ENCODE measurements at places on chromosomes 1 and 21.

- DNase-seq, result no peak
Measured at GRCh38 chr21:38825921-38826320, 20.2 kb downstream of the ETS2 start.

DNA sequence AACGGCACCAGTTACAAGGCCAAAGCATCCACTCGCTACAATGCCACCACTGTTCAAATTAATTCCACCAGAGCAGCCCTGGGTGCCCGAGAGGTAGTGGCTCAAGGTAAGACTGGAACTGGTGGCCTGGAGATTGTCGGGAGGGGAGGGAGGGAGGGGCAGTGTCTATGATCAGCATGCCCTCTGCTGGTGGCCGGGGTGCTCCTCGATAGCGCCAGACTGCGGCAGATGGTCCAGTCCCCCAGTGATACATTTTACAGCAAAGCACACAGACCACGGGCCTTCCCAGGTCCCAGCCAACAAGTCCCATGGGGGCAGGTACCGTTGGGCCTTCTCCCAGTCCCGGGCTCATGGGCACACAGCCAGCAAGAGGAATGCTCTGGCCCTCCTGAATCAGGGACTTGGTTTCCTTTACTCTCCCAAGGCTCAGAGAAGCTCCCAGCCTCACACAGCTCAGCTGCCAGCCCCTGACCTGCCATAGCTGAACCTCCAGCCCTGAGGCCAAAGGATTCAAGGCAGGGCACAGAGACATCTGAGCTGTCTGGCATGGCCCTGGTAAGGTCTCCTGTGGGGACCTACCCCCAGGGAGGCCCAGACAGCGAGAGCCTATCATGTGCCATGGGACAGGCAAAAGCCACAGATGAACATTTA lies 15.3 kb downstream of the ACOT7 start:
- no peak for DNase-seq

GRCh38 chr1:175443332-175443731 lies 250.8 kb upstream of the KIAA0040 start:
- no peak for DNase-seq

- no peak for DNase-seq
Measured at GRCh38 chr1:153882296-153882912, 40.4 kb downstream of the GATAD2B start.

DNA sequence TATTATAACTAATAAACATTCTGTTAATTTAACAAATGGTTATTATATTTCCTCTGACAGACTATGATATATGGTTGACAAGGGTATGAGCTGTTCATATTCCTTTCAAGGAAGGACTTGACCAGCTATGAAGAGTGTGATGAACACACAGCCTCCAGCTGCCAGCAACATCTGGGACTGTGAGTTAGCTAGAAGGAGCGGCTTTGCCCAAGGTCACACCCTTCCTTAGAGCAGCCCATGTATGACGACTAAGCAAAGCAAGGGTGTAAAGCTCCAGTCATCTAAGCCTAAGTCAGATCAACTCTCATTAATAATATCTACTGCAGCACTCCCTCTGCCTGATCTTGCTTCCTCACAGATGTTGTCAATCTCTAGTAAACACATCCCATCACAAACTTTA lies 355.4 kb downstream of the PLPP3 start:
- DNase-seq, result no peak

DNA sequence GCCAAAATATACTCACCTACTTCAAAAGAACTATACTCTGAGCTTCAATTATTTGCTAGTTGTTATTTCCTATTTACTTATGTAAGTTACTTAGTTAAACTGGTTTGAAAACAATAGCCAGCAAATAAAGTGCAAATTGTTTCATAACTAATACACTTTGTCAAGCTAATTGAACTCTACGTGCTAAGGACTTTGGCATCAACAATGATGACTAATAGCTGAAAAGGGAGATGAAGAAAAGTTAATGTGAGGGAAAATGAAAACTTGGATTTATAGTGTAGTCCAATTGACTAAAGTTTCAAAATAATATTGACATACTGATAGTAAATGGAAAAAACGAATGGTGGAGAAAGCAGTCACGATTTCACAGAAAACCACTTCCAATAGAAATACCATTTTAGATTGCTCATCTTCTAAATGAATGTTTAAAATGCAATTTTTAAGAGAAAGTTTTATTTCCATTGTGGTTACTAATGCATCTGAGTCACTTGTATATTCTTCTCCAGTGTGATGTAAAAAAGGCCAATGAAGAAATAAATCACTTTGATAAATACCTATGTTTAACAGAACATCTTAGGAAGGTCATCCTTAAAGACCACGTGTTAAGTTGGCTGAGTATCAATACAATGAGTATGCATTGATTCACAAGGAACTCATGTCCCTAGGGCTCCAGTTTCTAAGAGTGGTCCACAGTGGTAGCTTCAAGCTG lies 455.2 kb downstream of the LTN1 start:
- peak; percentile 98 for DNase-seq

- DNase-seq, result no peak
Measured at GRCh38 chr1:192707978-192708547, 72.1 kb downstream of the RGS13 start.
